Brain microvascular endothelial cell (primary cell): ENCODE measurements at places on chromosomes 1 and 21.

- no peak for DNase-seq
These were observed 152.5 kb downstream of the TIAM1 start for GRCh38 chr21:31191553-31191952.

DNA sequence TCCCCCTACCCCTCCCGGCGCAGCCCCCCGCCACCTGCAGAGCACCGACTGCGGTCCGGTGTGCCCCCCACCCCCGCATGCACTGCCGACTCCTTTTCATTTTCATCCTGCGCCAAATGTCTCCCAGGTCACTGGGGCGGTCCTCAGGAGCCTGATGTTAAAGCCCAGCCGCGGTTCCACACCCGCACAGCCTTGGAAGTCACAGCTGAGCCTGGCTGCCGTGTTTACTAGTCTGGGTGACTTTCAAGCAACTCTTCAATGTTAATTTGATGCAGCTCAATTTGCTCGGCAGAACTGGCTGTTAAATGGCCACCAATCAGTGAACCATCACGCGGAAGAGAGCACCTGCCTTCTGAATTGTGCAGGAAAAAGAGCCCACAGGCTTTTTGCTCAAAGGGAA is 27.2 kb downstream of the THAP3 start:
- no peak for DNase-seq

DNA sequence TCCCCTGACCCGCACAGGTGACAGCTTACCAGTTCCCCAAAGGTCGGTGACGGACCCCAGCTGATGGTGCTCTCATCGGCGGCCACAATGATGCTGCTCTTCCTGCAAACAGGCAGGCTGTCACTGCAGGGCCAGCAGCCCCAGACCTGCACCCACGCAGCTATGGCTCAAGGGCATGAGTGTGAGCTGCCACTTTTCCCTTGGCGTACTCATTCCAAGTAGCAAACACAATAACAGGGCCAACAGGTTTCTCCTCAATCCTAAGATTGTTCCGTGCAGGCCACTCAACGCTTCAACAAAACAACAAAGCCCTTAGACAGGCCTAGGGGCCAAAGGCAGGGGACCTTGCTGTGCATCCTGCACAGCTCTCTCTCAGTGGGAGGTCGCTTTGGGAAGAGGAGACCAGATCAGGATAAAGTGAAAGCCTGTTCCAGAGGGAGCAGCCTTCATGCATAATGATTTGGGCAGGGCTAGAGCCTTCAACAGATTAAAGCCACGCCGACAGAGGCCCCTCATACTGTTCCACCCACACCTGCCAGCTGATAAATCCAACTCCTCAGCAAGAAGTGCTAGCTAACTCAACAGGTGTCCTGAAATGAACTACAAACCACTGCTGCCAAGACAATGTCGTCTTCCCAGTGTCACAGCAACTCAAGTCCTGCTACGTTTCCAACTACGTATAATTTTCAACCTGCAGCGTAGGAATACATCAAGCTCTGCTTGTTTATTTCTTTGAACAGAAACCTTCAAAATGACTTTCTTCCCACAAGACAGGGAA is 27.2 kb downstream of the RCC2 start:
- no peak for DNase-seq

GRCh38 chr1:245715970-245716369 is 561.2 kb downstream of the KIF26B start:
- peak; percentile 55 for DNase-seq

GRCh38 chr1:78339490-78339889 is 151.3 kb upstream of the PTGFR start:
- peak; percentile 71 for DNase-seq

- no peak for DNase-seq
These were observed 27.6 kb upstream of the CTH start for GRCh38 chr1:70383483-70383882.

GRCh38 chr1:207815913-207816291 is 64.0 kb downstream of the CD46 start:
- DNase-seq, result peak; percentile 36

DNA sequence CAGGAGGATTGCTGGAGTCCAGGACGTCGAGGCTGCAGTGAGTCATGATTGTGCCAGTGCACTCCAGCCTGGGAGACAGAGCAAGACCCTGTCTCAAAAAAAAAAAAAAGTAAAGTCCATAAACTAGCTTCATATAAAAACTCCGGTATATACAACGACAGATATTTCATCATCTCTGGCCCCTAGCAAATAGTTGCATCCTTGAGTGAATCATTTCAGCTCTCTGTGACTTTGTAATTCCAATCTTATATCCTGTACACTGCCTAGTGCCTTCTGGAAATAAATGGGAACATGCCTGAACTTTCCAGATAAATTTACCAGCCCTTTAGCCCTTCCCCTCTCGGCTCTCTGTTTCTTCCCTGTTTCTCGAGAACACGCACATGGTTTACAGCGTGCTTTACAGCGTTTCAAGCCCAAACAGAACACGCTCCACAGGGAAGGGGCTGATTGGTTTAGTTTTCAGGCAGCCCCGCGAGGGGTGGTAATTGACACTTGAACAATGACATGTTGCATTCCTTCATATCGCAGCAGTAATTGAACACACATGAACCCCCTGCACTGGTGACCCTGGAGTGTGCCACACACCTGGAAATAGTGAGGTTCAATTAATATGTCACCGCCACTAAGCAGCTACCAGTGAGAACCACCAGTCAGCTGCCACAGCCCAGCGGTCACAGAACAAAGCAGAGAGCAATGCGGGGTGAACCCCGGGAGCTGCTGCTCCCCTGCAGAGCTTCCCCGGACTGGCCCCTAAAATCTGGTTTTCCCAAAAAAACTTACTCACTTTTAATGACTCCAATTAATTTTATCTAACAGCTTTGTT is 35.7 kb upstream of the SIM2 start:
- DNase-seq, result no peak

DNA sequence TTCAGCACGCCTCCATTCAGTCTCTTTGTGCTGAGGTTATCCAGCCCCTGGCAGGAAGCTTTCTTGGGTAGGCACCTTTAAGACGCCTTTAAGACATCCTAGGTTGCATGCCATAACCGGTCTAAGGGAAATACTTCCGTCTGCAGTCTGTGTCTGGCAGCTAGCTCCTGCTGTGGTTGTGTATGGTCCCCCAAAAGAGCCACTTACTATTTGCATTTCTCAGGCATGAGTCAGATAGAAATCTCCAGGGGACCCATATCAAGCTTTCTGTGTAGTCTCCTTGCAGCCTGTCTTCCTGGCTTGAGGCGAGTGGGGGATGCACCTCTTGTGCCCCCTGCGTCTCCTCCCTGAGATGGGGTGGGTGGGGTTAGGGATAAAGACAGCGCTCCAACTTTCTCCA is 10.0 kb upstream of the RYR2 start:
- peak; percentile 3 for DNase-seq

DNA sequence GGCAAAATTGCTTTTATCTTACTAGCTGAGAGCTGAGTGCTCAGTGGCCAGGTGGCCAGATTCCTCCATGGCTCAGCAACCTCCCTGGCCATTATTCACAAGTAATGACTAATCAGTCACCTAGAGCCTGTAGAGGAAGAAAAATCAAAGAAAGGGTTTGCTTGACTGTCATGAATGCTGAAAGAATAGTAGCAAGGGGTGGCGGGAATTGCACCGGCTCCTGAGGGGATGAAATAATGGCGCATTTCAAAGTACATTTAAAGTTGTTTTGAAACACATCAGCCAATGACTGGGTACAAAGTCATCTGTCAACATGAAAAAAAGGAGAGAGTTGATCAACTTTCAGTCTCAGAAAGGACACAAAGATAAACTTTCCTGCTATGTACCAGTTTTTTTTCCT is 99.5 kb downstream of the OMA1 start:
- DNase-seq, result no peak

DNA sequence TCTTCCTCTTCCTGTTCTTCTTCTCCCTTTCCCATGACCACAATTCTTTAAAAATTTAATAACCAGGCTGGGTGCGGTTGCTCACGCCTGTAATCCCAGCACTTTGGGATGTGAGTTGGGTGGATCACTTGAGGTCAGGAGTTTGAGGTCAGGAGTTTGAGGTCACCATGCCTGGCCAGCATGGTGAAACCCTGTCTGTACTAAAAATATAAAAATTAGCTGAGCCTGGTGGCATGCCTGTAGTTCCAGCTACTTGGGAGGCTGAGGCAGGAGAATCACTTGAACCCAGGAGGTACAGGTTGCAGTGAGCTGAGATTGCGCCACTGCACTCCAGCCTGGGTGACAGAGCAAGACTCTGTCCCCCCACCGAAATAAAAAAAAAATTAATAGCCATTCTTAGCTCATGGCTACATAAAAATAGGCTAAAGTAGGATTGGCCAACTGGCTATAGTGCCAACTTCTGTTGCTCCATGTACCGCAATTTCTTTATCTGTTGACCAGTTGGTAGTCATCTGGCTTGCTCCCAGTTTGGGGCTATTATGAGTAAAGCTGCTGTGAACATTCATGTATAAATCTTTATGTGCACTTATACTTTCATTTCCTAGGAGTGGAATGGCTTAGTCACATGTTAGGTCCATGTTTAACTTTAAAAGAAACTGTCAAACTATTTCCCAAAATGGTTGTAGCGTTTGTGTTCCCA is 136.3 kb downstream of the PEX14 start:
- DNase-seq, result no peak

DNA sequence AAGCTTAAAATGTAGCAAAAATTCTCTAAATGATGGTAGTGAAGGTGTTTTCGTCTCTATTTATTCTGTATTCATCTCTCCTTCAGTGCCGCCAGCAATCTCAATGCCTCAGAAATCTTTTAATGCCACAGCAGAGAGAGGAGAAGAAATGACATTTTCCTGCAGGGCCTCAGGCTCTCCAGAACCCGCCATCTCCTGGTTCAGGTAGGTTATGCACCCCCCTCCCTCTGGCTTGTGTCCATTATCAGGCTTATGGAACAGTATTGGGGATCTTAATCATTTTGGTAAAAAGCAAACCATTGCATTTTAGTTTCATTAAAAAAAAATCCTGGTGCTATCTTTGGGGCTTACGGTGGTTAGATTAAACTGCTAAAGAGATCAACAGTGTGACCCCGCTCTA is 326.1 kb downstream of the NCAM2 start:
- DNase-seq, result no peak

DNA sequence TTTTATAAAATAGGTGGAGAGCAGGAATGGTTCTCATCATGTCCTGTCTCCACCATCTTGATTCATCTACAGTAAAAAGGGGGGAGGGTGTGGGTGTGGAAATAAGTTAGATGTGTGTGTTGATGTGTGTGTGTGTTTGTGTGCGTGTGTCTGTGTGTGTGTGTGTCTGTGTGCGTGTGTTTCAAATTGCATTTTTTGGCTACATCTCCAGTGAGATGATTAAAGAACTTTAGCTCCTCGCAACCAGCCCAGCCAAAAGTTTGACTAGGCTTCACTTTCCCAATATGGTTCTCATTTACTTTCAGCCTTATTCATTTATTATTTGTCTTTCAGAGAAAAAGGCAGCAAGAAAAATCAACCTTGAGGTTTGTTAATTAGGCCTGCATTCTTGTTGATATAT is 14.7 kb upstream of the HAO2 start:
- no peak for DNase-seq

GRCh38 chr1:226838456-226838855 is 32.0 kb upstream of the PSEN2 start:
- DNase-seq, result no peak

GRCh38 chr21:39650306-39650705 is 37.6 kb downstream of the B3GALT5 start:
- DNase-seq, result no peak

- DNase-seq, result peak; percentile 37
These were observed 29.2 kb downstream of the IPP start for GRCh38 chr1:45721207-45721606.

DNA sequence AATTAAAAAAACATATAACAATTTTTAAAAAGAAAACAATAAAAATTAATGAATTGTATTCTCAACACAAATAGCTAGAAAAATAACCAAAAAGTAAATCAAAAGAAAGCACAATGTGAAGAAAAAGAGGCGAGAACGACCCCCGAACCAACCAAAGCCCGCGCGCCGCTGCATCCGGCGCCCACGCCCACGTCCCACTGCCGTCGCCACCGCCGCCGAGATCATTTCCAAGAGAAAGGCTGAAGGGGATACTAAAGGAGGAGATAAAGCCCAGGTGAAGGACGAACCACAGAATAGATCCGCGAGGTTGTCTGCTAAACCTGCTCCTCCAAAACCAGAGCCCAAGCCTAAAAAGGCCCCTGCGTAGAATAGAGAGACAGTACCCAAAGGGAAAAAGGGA is 11.8 kb upstream of the ABCB10 start:
- no peak for DNase-seq

DNA sequence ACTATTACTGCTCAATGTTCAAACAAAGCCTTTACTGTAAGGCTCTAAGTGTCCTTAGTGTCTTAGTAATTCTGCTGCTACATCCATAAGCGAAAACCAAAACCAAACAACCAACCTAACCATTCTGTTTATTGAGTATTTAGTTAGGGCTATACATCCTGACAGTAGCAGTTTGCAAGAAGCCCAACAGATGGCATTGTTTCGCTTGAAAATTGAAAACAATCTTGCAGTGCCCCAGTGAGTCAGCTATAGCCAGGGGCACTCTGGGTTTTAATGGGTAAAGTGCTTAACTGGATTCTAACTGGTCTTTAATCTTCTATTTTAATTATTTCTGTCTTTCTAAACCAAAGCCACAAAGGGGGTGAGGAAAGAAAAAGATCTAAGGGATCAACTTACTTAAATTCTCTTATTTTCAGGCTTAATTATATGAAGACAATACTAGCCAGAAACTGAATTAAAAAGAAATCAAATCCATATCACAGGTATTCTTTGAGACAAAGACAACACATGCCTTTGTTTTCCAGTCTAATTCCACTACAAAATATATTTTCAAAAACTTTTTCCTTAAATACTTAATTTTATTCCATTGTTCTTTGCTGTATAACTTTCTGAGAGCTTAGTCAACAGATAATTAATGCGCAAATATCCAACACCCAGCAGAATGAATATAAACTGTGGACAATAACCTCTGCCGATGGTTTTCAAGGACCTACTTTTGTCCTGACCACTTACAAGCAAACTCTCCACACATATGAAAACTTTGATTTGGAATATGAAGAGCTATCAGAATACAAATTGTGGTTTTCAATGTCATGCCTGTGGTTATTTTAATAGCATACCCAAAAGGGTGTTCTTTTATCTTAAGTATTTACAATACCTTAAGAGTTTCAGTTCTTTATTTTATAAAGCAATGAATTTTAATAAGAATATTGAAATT is 15.2 kb downstream of the POGZ start:
- peak; percentile 85 for DNase-seq

- DNase-seq, result no peak
These were observed 3.6 kb upstream of the NPPA start for GRCh38 chr1:11851180-11851579.

GRCh38 chr1:43619996-43620920 is 29.7 kb upstream of the KDM4A start:
- no peak for DNase-seq

- peak; percentile 93 for DNase-seq
These were observed 627.4 kb downstream of the LMO4 start for GRCh38 chr1:87956072-87956471.

DNA sequence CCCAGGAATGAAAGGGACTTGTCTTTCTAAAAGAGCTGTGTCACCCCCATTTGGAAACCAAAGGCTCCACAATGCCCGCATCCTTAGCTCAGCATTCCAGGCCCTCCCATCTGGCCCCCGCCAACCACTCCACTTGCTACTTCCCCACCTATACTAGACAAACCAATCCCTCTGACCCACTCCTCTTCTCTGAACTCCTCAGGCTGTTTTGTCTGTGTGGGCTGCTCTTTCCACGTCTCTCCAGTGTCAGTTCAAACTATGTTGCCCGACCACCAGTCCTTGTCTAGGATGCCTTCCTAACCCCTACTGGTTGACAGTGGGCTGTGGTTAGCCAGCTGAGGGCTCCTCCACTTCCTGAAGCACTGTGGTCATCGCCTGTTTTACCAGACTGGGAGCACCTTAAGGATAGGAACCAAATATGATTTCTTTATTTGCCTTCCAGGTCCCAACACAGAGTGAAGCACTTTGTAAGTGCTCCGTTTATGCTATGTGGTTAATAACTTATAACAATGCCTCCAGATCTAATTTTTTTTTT is 8.1 kb upstream of the COA7 start:
- no peak for DNase-seq
